Epithelial cell of prostate (primary cell): ENCODE measurements at places on chromosomes 2 and 18.

GRCh38 chr2:42947809-42948600 lies 155.6 kb upstream of the HAAO start:
- no peak for DNase-seq

DNA sequence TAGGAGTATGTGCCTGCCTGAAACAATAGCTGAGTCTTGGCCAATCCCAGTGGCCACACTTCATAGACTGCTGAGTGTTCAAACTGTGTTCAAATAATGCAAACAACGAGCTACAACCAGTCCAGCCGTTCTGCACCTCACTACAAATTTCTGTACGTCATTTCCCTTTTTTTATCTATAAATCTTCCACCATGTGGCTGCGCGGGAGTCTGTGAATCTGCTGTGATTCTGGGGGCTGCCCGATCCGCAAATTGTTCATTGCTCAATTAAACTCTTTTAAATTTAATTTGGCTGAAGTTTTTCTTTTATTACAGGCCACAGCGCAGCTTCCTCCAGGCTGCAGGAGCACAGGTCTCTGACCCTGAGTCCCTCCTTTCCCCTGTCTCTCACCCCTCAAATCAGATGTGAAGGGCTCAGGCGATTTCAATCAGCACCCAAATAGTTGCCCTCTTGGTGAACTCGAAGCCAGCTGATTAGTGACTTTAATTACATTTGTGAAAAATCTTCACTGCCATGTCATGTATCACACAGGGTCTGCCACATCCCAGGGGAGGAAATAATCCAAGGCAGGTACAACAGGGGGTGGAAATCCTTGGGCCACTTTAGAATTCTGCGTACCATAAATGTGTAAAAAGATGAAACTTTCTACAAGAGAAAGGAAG lies 145.6 kb downstream of the NDUFA10 start:
- no peak for DNase-seq

GRCh38 chr2:176852667-176853066 lies 359.9 kb upstream of the HNRNPA3 start:
- no peak for DNase-seq

- DNase-seq, result no peak
These were observed 5.4 kb downstream of the GCC2 start for GRCh38 chr2:108454440-108454839.

DNA sequence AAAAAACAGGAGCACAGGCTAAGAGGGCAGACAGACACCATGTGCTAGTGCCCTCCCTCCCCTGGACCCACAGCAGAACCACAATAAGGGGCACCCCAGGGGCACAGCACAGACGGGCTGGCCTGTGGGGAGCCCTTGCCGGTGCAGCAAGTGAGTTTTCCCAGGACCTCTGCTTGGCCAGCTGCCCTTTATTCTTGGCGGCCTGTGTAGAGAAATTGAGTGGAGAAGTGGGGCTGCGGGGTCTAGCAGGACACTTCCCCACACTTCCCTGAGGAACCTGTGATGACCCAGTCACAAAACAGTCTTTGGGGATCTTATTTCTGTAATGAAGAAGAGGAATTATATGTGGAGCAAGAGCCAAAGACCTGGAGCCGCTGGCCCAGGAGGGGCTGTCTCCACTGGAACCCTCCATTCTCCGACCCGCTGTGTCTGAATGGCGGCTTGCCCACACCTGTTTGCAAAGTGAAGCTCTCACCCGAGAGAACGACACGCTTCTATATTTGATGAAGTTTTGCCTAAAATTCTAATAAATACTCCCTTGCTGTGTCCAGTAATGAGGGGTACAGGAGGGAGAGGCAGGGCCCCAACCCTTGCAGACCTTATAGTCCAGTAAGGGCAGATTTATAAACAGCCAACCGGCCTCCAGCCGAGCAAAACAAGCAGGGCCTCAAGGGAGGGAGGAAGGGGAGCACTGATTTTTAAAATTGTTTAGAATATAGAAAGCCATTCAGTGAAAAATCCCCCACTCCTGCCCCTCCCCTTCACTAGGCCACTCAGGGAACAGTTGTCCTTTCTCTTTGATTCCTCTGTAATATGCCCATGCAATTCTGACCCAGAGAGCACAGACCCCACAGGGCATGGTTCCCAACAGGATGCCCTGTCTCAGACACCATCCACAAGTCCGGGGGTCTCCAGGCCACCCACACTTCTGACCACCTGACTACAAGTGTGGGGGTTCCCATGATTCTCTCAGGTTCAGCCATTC lies 44.7 kb upstream of the SNED1 start:
- DNase-seq, result no peak

DNA sequence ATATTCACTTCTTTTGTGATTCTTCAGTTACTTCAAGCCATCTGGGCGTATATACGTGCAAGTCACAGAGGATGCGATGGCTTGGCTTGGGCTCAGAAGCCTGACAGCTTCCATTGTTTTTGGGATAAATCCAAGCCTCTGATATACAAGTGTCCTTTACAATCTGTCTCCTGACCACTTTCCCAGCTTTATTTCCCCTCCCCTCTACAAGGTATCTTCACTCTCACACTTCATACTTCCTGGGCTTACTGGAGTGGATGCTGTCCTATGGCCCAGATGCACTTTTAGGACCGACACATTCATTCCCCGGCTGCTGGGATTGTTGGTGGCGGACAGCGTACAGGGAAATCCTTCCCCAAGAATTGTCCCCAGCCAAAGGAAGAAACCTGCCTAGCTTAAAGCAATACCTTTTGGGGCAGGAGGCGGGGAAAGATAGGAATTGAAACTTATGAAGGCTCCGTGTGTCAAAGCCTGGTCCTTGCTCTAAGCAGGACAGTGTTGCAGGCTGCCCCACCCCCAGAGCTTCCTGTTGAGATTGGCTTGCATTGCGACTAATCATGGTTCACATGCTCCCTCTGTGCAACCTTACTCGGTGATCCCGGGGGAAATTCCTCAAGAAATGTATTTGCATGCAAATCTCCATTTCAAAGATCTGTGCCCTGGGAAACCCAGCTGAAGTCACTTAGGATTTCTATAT lies 802.9 kb upstream of the ID2 start:
- no peak for DNase-seq

- no peak for DNase-seq
These were observed 34.8 kb upstream of the SMIM21 start for GRCh38 chr18:75462178-75462832.

DNA sequence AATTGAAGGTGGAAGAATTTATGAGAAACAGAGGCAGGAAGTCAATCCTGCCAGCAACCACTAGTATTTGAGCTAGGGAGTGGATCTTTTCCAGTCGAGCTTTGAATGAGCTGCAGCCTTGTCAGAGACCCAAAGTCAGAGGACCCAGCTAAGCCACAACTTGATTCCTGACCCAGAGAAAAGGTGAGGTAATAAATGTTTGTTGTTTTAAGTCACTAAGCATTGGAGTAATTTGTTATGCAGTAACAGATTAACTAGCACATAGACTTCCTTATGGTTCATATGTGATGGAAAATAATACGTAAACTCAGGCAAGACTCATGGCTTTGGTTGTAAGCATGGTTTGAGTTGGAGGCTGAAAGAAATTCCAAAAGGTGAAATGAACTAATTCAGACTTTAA lies 21.6 kb downstream of the EFEMP1 start:
- no peak for DNase-seq

- peak; percentile 3 for DNase-seq
These were observed 2.5 kb downstream of the COL3A1 start for GRCh38 chr2:188976545-188977268.

- DNase-seq, result no peak
These were observed 1390.5 kb upstream of the ZEB2 start for GRCh38 chr2:145910416-145910815.

GRCh38 chr2:224951723-224952481 lies 90.4 kb downstream of the DOCK10 start:
- no peak for DNase-seq

GRCh38 chr2:154762638-154763037 lies 64.1 kb downstream of the KCNJ3 start:
- DNase-seq, result no peak

DNA sequence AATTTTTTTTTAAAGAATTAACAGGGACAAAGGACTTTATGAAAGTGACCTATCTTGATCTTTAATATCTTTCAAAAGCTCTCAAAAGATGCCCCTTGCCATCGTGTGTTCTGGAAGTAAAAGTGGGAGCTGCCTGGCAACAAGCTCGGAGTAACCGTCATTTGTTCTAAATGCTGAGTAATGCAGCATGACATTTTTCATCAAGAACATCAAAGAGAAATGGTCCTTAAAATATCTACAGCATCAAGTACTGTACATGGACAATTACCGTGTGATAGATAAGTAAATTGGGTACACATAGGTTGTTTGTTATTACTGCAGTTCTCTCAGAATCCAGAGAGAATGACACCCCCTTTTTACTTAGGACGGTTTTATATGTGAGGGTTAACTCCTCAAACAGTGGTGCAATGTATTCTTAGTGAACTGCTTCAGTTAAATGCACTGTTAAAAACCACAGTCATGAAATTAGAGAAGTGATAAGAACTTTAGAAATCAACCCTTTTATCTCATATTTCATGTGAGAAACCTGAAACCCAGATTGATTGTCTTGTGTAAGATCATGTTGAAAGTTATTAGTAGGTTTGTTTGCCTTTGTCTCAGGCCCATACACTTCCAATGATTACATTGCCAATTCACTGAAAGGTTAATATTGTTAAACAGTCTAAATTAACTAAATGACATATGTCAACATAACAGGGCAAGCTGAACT lies 90.6 kb upstream of the HNMT start:
- no peak for DNase-seq

- no peak for DNase-seq
These were observed 697.5 kb upstream of the RAB6C start for GRCh38 chr2:129281791-129282530.

- no peak for DNase-seq
These were observed 29.3 kb downstream of the HS1BP3 start for GRCh38 chr2:20621366-20622295.

DNA sequence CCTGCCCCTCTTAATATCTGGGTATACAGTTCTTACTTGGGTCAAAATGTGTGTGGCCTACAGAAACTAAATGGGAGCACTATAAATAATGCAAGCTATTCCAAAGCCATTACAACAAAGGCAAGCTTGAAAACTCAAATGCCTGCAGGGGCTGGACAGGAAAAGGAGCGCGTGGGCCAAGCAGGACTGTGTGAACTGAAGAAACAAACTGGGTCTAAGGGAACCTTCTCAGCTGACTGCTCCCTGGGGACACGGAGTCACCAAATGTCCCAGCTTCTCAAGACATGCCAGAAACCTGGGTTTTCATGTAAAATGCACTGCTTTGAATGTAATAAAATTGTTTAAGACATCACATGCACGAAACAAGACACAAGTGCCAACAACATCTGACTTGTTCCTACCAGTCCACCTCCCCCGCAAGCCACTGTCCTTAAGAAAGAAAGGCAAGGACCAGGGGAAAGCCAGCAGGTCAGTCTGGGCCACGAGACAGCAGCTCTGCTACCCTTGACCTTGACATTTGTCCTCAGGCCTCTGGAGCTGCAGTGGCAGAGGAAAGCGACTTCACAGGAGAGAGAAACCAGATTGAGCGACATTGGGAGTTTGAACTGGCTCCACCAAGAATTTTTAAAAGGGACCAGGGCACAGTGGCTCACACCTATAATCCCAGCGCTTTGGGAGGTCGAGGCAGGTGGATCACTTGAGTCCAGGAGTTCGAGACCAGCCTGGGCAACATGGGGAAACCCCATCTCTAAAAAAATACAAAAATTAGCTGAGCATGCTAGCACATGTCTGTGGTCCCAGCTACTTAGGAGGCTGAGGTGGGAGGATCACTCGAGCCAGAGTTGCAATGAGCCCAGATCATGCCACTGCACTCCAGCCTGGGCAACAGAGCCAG lies 89.7 kb upstream of the SH3BP4 start:
- DNase-seq, result no peak
